Esophagus squamous epithelium (tissue), 5 donors: ENCODE measurements at places on chromosomes 4 and X. TPM values are rescaled to one million over a fixed set of nuclear protein-coding genes. Genes with fewer than 3 reads are reported as not detected.

Gene CENPVL2
- total RNA-seq, result not detected

DNA sequence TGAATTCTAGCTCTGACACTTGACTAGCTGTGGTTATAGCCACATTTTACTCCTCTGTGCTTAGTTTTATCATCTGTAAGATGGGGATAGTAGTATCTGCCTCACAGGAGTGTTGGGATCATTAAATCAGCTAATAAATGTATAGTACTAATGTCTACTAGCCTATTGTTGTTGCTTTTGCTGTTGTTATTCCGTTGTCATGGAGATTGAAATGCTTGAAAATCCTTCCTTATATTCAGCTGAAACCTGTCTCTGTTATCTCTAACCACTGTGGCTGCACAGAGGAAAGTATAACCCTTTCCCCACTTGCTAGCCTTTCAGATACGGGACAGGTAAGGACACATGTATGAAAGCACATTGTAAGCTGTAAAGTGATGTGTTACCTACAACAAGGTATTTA, 33.9 kb downstream of the CLCN5 start:
- no peaks in the 10 kb centered on the region for H3K4me1 ChIP-seq
- no peak overlapping the region for H3K27ac ChIP-seq
- H3K4me3 ChIP-seq, result no peak overlapping the region
- no peaks in the 10 kb centered on the region for H3K27me3 ChIP-seq

GRCh38 chrX:43685221-43685620, 29.1 kb downstream of the MAOA start:
- no peak overlapping the region for H3K27ac ChIP-seq
- no peaks in the 10 kb centered on the region for H3K4me1 ChIP-seq
- no peaks in the 10 kb centered on the region for H3K27me3 ChIP-seq
- peaks cover 46% of the 10 kb centered on the region for H3K36me3 ChIP-seq

DNA sequence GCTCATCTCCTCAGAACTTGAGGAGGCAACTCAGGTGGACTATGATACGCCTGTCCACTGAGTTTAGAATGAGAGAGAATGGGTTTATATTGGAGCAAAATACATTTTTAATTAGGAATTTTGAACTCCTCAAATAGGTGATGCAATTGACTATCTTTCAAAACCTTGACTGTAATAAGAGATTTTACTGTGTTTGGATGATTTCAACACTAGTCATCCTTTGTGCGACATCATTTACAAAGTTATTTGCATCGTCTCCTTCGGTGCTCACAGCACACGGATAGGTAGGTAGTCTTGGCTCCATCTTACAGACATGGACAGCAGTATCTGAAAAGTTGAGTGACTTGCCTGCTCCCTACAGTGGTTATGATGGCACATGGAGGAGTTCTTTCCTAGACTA, 67.0 kb downstream of the AASDH start:
- no peak overlapping the region for H3K27ac ChIP-seq
- H3K4me3 ChIP-seq, result no peak overlapping the region
- H3K36me3 ChIP-seq, result no peaks in the 10 kb centered on the region
- DNase-seq, result no peak
- H3K27me3 ChIP-seq, result no peaks in the 10 kb centered on the region

Gene TMSB15C
- total RNA-seq, result 0.53 TPM

Gene CDKL2
- 0.23 TPM for total RNA-seq

Gene SPANXA2
- total RNA-seq, result not detected

GRCh38 chr4:98710831-98711230, 52.4 kb upstream of the TSPAN5 start:
- DNase-seq, result no peak
- H3K36me3 ChIP-seq, result no peaks in the 10 kb centered on the region
- H3K27ac ChIP-seq, result no peak overlapping the region
- no peak overlapping the region for H3K4me3 ChIP-seq

Gene NEIL3
- total RNA-seq, result 8.3 TPM

Gene XAGE2
- total RNA-seq, result not detected

GRCh38 chr4:84378983-84379382, 120.1 kb downstream of the NKX6-1 start:
- H3K27me3 ChIP-seq, result no peaks in the 10 kb centered on the region
- no peaks in the 10 kb centered on the region for H3K36me3 ChIP-seq
- DNase-seq, result no peak
- no peak overlapping the region for H3K4me3 ChIP-seq
- H3K4me1 ChIP-seq, result no peaks in the 10 kb centered on the region

DNA sequence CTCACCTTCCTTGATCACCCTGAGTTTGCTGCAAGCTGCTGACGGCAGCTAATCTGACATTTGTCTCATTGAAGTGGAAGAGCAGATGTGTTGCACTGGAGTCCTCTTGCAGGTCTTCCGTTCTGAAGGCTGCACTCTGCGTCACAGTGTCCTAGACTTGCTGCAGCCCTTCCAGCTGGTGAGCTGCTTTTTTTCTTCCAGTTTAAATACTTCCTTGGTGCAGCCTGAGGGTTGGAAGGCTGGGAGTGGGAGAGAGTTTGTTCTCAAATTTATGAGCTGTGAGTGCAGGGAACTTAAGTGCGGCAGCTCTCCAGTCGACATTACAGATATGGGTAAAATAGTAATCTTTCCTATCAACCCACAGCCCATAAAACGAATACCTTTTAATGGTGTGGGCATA, 303.6 kb upstream of the FAT1 start:
- H3K36me3 ChIP-seq, result no peaks in the 10 kb centered on the region
- no peaks in the 10 kb centered on the region for H3K27me3 ChIP-seq

Gene PKD2
- 17.1 TPM for total RNA-seq

DNA sequence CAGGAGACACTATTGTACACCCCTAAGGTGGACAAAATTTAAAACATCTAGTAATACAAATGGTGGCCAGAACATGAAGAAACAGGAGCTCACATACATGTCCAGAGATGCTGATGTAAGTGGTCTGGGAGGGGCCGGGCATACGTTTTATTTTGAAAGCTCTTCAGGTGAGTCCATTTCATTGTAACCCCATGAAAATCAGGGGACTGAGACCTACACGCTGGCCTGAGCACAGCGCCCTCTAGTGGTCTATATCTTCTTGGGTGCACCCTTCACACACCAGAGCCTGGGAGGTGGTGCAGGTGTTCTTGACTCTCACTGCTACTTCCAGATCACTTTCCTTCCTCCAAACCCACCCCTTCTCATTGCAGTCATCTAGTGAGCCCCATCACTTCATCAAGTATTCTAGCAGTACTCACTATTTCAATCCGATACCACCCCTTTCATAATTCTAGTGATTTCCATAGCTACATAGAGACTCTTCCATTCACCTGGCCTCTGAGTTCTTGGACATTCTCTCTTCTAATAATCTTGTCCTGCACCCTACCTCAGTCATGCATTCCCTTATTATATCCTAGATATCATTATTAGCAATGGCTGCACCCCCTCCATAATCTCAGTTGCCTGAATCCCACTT, 4.3 kb upstream of the TLR6 start:
- H3K36me3 ChIP-seq, result no peaks in the 10 kb centered on the region
- no peaks in the 10 kb centered on the region for H3K27me3 ChIP-seq
- H3K4me3 ChIP-seq, result no peak overlapping the region
- no peak overlapping the region for H3K27ac ChIP-seq
- DNase-seq, result no peak

DNA sequence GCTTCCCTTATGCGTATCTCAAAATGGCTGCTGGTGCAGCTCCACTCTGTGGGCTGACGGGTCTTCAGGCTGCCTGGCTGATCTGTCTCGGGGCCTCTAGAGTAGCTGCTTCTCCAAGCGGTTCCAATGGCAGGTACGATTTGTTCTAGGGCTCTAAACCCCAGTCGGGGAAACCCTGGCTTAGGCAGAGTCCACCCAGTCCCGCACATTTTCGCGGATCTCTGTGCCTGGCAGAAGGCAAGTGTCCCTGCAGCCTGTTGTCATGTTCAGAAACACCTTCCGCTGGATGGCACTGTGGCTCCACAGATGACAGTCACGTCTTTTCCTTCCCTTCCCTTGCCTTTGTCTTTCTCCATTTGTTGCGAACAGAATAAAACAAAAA, 54.4 kb downstream of the NBDY start:
- H3K4me3 ChIP-seq, result no peak overlapping the region
- H3K27ac ChIP-seq, result no peak overlapping the region
- no peak for DNase-seq
- H3K36me3 ChIP-seq, result no peaks in the 10 kb centered on the region
- H3K4me1 ChIP-seq, result peaks cover 3% of the 10 kb centered on the region
- no peaks in the 10 kb centered on the region for H3K27me3 ChIP-seq

DNA sequence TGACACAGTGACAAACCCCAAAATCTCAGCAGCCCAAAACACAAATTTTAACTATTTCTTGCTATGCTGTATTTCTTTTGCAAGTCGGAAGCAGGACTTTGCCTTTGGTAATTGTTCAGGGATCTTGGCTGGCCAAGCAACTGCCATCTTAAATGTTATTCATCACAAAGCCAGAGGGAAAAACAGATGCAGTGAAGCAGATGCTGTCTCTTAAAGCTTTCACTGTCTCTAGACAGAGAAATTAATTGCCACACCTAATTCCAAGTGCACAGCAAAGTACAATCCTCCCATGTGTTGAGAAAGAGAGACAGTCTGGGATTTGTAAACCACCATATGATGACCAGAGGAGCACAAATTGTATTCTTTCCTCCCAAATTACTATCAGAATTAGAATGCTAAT, 30.0 kb upstream of the GALNT7 start:
- no peaks in the 10 kb centered on the region for H3K27me3 ChIP-seq
- H3K36me3 ChIP-seq, result no peaks in the 10 kb centered on the region
- H3K27ac ChIP-seq, result no peak overlapping the region
- H3K4me3 ChIP-seq, result no peak overlapping the region
- no peaks in the 10 kb centered on the region for H3K4me1 ChIP-seq

Gene GPR50
- total RNA-seq, result 0.18 TPM
